ENCODE measurements at places on chromosomes 1 and 21.

DNA sequence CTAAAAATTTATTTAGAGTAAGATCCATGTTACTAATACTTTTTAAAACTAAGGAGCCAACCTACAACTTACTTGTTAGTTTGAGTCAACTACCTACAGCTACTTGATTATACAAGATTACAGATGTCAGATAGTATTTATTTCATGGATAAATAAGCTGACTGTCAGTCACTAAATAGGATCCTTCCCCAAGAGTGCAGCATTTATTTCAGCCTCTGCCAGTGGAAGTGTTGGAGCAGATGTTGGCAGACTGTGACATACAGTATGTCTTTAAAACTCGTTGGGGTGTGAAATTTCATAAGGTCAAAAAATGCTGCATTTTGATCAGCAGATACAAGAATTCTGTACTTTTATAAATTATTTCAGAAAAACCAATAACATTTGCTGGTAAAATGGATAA lies 156.2 kb downstream of the AKT3 start:
- no peak for DNase-seq

DNA sequence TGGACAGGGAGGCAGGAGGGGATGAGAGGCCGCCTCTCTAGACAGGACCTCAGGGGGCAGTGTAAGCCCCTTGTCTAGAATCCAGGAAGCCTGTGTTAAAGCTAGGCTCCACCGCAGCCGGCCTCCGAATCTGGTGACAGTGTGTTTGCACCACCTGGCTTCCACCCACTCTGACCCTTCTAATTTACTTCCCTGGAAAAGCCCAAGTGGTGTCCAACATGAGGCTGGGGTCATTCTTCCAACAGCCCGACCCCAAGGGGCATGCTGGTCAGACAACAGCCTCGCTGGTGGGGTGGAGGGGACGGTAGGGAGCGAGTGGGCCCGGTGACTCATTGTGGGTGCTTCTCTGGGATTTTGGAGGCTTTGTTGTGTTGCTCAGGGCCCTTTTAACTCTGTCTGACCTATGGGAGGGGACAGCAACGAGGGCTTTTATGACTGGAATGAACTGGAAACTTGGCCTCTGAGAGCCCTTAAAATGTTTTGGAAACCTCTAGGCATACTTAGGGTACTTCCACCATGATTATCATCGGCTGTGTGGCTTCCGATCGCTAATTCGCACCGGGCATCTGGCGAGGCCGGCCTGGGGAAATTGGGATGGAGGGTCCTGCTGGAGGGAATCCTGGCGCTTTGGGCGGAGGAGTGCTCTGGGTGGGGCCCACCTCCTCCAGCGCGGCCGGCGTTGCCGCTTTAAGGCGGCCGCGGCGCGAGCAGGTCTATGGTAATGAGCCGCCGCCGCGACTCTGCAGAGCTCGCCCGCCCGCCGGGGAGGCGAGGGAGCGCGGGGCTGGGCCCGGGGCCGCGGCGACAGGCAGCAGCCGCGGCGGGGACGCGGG lies at the start of gene CELSR2:
Gene CELSR2 (plus strand): TSS at position 743 of the 833 bp plus-strand sequence. CDS start 541 bp downstream, outside the sequence.
- DNase-seq = peak; percentile 56

- DNase-seq = no peak
These were observed 13.4 kb downstream of the IBA57 start for GRCh38 chr1:228178737-228179684.

DNA sequence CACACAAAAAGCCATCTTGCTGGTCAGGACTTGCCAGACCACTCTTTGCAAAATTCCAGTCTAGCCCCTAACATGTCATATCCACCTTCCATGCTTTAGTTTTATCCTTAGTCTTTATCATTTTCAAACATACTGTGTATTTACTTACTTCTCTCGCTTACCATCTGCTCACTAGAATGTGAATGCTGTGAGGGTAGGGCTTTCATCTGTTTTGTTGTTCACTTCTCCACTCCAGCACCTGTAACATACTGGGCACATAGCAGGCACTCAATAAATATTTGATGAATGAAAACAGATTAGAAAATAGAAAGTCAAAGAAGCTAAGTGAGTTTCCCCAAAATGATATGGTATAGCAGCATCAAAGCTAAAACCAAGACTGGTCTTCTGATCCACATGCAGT lies 79.9 kb downstream of the OLFML2B start:
- DNase-seq = no peak

GRCh38 chr1:55478742-55479141 lies 263.6 kb upstream of the USP24 start:
- DNase-seq = peak; percentile 44

DNA sequence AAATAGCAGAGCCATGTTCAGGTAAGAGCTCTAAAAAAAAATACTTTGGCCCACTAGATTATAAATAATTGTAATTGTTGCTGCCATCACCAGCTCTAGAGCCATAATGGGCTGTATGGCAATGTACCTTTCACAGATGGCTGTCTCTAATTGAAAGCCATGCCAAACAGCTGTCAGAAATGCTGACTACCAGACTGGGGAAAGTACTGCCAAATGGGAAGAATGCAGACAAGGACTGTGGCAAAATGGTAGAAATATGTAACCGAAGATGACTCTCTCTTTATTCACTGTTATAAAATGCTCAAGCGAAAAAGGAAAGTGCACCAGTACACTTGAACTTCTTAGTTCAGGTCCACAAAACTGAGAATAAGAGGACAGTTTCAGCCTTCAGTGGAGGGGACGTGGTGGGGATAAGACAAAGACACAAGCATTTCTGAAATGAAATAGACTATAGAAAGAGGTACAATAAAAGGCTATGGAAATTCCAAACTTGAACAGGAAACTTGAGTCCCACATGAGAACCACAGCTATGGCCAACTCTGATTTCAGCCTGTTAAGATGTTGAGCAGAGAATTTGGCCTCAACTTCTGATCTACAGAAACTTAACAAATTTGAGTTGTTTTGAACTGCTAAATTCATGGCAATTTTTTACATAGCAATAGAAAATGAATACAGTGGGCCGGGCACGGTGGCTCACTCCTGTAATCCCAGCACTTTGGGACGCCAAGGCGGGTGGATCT lies 46.5 kb upstream of the LPGAT1 start:
- no peak for DNase-seq

DNA sequence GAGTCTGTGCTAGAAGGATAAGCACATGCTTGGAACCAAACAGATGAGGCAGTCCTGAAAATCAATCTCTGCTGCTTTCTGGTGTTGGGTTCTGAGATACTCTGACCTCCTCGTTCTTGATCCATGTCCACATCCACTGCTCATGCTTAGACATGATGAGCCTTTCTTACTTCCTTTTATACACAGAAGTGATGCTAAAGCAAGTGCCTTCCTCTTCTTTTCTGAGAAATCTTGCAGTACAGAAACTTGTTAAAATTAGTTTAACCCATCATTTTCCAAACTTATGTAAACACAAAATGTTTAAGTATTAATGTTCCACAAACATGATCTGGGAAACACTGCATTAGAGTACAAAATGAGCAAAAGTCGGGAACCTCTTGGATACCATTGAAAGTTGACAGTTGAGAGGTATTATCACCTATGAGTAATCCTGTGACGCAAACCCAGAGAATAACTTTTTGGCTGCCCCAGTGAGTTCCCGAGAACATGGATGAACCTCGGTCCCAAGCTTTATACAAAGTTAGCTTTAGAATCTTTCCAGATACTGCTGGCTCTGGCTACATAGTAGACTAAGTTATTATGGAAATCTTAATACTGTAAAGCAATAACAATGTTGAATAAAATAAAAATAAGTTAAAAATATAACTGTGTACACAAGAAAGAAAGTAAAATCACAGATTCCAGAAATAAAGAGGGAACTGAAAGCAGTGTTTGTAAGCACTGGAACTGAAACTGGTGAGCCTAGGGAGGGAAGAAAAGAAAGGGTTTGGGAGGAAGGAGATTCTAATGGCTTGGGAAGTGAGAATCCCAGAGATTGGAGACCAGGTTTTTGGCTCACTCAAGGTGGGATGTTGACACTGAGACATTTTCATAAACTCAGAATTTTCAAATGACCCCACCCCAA lies 429.3 kb upstream of the RUNX1 start:
- DNase-seq = no peak

DNA sequence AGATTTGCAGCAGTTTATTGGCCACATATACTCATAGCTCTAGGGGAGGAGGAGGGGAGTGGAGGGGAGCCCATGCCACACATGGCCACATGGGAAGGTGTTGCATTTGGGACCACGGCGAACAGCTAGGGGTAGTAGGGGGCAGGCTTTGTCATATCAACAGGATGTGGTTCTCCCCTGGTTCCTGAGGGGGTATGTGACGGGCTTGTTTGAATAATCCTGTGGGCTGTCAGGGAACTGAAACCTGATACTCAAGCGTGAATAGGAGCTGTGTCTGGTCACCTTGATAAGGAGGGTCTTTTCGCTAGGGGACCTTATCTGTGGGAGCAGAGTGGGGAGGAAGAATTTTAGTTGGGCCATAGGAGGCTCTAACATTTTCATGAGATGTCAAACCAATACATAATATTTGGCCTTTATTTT lies 264.7 kb downstream of the CTH start:
- DNase-seq = peak; percentile 6

DNA sequence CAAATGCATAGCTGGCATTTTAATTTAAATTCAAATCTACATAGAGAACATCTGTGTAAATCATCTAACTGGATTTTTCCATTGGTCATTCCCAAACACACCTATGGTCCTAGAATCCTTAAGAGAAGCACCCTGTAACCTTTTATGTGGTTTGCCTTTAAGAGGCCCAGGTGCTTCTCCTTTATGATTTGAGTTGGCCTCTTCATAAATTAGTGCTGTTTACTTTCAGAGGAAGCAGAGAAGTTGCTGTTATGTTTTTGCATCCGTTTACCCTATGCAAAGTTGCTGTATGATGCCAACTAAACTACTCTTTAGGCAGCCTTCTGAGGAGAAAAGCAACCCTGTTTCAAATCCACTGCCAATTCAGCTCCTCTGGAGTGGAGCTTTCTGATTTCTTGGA lies 193.8 kb downstream of the HS2ST1 start:
- peak; percentile 94 for DNase-seq

- DNase-seq = no peak
These were observed 38.8 kb downstream of the ZBTB17 start for GRCh38 chr1:15937146-15937545.

GRCh38 chr21:37224861-37225839 lies 42.0 kb downstream of the VPS26C start:
- DNase-seq = no peak

DNA sequence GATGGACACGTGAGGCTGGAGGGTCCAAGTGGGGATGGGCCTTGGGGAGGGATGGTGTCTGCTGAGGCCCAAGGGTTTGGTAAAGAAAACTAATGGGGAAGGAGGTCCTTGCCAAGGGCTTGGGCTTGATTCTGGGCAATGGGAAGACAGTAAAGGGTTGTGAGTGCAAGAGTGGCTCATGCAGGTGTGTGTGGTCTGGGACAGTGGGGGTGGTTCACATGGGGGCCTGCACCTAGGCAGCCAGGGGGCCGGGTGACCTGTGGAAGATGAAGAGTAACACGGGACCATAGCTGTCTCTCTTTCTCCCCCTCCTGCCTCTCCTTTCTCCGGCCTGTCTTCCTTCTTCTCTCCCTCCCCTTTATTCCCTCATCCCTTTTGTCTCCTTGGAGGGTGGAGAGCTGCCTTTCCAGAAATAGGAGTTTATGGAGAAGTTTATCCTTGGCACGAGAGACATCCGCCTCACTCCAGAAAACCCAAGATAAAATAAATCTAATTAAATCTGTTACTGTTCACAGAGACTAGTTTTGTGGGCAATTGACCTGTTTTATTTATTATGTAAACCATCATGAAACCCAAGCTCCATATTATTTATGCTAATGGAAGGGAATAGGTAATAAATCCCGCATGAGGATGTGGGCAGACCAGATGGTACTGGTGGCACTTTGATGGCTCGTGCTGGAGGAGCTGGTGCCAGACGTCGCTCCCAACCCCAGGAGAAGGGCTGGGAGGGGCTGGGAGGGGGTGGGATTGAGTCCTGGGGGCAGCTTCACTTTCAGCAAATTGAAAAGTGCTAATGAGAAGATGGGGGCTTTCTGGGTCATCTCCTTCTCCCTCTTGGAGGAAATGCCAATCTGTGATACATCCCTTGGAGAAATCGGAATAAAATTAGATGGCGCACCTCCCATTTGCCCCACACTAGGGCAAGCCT lies 272.9 kb upstream of the CSF3R start:
- DNase-seq = no peak

DNA sequence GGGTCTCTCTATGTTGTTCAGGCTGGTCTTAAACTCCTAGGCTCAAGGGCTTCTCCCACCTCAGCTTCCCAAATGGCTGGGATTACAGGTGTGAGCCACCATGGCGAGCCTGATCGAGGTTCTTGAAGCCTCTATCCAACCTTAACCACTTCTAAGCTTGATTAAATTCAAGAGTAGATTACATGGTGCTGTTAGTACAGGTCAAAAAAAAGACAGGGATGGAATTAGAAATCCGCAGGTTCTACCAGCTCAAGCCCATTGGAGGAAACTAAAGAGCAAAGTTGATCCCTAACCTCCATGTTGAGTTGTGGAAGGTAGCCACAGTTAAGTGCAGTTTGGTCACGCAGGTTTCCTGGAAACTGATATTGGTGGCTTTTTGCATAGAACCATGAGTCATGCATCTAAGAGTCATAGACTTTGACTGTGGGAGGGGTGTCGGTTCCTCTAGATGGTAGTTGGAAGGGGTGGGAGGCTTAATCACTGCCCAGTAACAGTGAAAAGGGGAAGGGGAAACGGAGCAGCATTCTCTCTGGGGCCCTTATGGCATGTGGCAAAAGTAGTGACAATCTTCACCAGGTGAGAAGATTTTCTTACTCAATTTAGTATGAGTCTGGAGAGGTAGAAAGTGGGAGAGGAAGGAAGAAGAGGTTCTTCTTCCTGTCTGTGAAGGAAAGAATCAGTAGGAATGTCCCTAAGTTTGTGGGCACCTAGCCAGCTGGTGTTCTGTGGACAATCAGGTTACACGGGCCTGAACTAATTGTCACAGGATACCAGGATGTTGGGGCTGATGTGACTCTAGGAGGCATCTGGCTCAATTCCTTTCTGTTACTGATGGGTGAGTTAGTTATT lies 7.0 kb downstream of the CD53 start:
- DNase-seq = no peak

- no peak for DNase-seq
These were observed 57.5 kb upstream of the GUCA2A start for GRCh38 chr1:42221952-42222606.

GRCh38 chr1:236558846-236559245 lies 35.1 kb downstream of the LGALS8 start:
- no peak for DNase-seq

- DNase-seq = no peak
These were observed 505.1 kb downstream of the LTN1 start for GRCh38 chr21:28487455-28488070.

DNA sequence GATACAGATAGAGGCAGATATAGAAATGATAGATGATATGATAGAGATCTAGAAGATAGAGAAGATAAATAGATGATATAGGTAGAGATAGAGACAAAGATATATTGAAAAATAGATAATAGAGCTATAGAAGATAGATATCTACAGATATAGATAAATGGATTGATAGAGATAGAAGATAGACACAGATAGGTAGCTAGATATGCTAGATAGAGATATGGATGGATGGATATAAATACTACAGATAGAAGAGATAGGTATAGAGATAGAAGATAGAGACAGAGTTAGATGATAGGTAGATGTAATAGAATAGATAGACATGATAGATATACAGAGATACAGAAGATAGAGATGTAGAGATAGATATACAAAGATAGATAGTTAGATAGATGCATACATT lies 21.4 kb downstream of the TRIM11 start:
- DNase-seq = no peak

- peak; percentile 49 for DNase-seq
These were observed 800 bp downstream of the DR1 start for GRCh38 chr1:93346421-93346993.
